Esophagus squamous epithelium (tissue), 5 donors: ENCODE measurements at places on chromosomes 1 and 21. TPM values are rescaled to one million over a fixed set of nuclear protein-coding genes. Genes with fewer than 3 reads are reported as not detected.

DNA sequence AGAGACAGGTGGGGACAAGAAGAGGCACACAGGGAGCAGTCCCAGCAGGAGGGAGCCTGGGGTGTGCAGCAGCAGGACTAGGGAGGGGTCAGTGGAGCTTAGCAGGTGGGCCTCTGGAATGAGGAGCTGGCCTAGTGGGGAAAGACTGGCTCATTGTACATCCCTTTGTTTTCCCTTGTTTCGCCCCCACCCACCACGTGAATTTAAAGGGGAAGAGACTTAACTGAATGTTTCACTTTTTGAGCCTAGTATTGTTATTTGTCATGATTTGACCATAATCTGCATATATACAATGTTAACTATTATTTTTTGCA lies 181.7 kb downstream of the DHRS3 start:
- DNase-seq, result no peak

DNA sequence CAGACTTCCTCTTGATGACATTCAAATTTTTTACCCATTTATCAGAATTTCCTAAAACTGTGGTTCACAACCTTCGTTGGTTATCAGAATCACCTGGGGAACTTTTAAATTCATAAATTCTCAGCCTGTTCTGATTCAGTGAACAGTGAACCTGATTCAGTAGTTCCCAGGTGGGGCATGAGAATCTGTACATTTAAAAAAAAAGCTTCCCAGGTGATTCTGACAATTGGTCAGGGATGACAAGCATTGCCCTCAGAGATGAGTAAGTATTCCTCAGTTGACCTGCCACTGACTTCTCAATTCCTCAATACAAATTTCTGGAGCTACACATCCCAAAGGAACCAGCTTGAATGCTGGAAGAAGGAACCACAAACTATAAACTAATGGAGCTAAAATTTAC lies 23.5 kb upstream of the CR2 start:
- no peak for DNase-seq

GRCh38 chr1:180158149-180159147 lies 3.8 kb downstream of the QSOX1 start:
- no peak for DNase-seq

DNA sequence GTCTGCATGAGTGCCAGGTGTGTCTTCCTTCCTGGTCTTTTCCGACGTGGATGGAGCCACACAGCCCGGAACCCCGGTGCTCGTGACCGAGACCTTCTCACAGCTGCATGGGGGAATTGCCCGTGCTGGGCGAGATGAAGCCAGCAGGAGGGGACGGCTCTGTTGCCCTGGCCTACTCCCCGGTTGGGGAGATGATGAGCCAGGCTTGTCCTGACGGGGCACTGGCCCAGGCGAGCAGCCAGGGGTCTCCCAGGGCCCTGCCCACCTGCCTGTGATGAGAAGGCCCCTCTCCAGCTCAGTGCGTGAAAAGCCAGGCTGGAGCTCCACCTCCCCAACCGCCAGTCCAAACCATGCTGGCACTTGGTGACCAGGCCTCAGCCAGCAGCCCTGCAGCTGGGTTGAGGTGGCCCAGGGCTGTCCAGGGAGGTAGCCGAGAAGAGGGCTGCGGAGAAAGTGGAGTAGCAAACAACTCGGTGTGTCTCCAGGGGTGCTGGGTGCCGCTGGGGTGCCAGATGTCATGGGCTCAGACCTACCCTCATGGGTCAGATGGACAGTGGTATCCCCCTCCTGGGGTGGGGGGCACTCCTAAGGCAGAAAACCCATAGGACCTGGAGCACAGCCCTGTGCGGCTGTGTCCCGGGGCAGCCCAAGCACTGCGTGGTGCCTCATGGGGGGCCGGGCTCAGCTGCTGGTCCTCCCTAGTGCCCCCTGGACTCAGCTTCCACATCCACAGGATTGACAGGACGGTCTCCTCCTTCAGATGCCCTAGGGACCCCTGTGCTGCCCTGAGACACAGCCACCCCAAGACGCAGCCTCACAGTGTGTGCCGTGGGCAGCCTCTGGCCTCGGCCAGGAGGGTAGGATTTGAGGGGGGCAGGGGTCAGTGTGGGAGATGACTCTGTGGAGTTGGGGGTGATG lies 26.1 kb downstream of the PRDM16 start:
- no peak for DNase-seq

GRCh38 chr1:22710701-22711049 lies at the start of gene EPHB2:
Gene EPHB2, plus strand, starts transcription at chr1:22710839. Its CDS starts 144 bp downstream, at chr1:22710983.
- DNase-seq, result no peak

GRCh38 chr1:8396786-8397406 lies 79.0 kb downstream of the SLC45A1 start:
- no peak for DNase-seq

DNA sequence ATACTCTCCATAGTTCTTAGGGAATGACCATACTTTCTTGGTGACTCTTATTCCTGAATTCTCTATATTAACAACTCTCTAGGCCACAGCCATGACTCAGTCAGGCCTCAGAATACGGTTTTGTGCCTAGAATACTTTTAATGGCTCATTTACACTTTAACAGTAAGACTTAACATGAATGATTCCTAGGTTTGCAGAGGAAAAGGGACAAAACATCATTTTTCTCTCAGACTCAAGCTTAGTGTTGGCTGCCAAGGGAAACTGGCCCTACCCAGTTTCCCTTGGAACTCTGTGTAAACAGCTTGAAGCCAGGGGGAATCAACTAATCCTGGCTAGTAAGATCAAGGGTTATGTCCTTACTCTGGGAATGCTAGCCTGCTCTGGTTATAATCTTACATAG lies 164.9 kb upstream of the PKN2 start:
- DNase-seq, result no peak

DNA sequence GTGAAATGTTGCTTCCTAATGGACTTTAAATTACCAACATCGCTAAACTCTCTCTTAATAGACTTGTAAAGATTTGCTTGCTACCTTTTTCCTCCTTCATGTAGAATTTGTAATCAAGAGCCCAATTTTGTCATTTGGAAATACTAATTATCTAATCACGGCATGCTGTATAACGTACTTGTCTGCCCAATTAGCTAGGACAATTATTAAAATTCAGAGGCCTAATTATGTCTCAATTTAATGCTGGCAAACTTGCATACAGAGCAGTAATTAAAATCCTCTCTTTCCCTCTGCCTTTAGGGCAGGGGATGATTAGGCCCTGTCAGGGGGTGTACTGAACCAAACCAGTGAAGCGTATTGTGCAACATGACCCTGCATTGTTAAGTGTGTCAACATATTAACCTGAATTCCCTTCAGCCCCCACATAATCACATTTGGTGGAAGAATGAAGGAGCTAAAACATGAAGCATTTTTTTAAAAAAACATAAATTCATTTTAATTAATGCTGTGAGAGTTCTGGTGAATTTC lies 137.4 kb upstream of the BARHL2 start:
- no peak for DNase-seq

DNA sequence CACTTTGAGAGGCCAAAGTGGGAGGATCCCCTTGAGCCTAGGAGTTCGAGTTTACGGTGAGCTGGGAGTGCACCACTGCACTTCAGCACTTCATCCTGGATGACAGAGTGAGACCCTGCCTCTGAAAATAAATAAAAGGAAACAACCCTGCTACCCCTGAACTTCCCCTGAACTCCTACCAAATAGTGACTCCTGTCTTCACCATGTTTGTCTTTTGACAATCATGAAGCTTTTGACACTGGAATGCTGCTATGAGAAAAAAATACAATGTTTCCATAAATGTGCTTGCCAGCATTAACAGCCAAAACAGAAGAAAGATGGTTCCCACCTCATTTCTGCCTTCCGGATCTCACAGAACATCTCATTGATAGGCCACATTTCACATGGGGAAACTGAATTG lies 10.4 kb downstream of the ZBTB8A start:
- no peak for DNase-seq

- no peak for DNase-seq
Measured at GRCh38 chr1:165052936-165053335, 303.6 kb downstream of the LMX1A start.

- DNase-seq, result no peak
Measured at GRCh38 chr21:33014331-33014730, 11.4 kb upstream of the OLIG2 start.

- DNase-seq, result no peak
Measured at GRCh38 chr1:31593136-31593665, 16.9 kb downstream of the TINAGL1 start.

DNA sequence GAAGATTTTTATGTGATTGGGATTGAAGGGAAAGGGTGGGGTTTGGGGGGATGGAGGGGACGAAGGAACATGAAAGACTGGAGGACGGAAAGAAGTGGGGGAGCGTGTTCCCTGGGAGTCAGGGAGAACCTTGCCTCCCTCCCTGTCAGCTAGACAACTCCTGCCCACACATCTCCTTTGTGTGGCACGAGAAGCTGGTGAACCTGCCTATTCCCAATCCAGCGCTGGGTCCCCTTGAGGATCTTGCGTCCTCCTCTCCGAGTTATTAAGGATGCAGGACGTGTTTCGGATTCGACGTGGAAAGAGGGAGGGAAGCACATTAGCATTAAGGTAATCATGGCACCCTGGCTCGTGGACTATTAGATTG lies 1.4 kb downstream of the LRRC7 start:
- DNase-seq, result no peak

GRCh38 chr21:44585892-44586291 lies 5.5 kb upstream of the KRTAP10-5 start:
- DNase-seq, result no peak

- no peak for DNase-seq
Measured at GRCh38 chr1:208164609-208165008, 79.6 kb downstream of the PLXNA2 start.

DNA sequence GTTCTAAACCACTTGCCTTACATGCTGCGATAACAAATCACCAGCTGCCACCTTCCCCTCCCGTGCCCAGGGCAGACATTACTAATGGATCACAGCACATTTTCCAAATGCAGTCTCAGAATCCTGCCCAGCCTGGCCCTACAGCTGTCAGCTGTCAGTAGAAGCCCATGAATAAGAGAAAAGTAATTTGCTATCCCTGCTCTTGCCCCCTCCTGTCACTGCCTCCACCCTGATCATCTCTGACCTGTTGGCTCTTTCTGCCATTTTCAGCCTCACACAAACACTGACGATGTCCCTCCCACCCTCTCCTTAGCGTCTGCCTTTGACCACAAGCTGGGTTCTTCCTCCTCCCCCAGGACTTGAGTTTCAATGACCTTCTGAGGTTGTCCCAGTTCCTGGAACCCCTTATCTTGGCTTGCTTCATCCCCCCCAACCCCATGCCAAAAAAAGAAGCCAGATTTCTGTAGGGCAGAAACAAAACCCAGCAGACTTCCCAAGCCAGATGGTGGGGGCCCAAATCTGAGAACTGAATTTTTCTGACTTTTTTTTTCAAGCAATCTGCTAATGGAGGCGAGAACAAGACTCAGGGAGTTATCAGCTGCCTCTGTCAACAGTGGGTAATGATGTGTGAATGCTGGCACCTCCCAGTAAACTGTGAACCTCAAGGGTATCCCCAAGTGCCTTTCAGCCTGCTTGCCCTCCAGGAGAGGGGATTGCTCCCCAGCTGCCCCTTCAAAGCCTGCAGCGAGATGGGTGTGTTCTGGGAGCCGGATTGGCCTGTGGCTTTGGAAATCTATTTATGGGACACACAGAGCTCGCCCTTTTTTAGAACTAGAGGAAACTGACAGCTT lies 216.5 kb upstream of the VAMP3 start:
- no peak for DNase-seq

DNA sequence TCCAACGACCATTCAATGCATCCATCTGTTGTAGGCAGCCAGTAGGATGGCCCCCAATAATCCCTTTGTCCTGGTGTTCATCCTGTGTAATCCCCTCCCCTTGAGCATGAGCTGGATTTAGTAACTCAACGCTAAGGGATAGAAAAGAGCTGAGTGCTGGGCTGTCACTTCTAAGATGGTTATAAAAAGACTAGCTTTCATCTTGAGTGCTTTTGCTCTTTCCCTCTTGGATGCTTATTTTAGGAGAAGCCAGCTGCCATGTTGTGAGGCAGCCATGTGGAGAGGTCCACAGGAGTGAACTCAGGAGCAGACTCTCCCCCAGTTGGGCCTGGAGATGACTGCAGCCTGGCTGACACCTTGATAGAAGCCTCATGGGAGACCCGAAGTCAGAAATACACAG lies 401.5 kb downstream of the VAV3 start:
- DNase-seq, result no peak

- no peak for DNase-seq
Measured at GRCh38 chr1:102970496-102971078, 137.7 kb downstream of the COL11A1 start.

DNA sequence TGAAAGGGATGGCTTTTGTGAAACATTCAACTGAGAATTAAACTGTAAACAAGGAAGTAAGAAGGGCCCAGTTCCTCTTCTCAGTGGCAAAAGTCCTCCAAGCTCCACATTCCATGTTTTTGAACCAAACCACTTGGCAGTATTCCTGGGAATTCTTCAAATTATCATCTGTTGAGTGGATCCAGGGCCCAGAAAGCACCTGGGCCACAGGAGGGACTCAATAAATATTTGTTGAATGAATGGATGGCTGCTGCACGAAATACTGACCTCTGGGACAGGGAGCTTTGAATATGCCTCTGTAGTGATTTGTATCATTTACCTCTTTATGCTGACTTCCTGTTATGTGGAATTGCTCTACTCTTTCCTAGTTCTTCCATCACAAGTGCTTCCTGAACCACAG lies 4.7 kb downstream of the SLC35F3 start:
- DNase-seq, result no peak

DNA sequence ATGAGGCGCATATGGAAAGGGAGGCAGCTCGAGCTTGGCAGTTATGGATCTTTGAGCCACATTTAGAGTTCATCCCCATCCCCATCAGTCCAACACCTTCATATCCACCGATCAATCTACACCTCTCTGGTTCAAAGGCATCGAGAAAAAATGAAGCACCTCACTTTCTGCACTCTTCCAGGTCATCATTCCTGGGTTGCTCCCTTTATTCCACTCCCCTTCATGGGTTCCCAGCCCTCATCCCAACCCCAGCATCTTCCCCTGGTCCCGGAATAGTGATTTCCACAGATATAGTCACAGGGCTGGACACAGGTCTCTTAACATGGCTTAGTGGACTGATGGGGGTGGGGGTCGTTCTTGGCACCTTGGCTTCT lies 354 bp downstream of the HAPLN2 start:
- DNase-seq, result no peak

Gene ELAVL4
- not detected for total RNA-seq

Gene LIN28A
- not detected for total RNA-seq

Gene KIRREL1
- 18.9 TPM for total RNA-seq

Gene LCE2A
- total RNA-seq, result not detected

Gene OLFML3
- 62.0 TPM for total RNA-seq

Gene GPR52
- total RNA-seq, result 6.3 TPM

Gene KRTAP13-2
- not detected for total RNA-seq

Gene FGR
- total RNA-seq, result 1.2 TPM

Gene ERICH3
- not detected for total RNA-seq

Gene TCEA3
- total RNA-seq, result 23.7 TPM

Gene EXO5
- 4.9 TPM for total RNA-seq
